Stimulated activated CD8-positive, alpha-beta memory T cell treated with anti-CD3 and anti-CD28 coated beads, Interleukin-7, amount 100 ng/mL, for 1 hour (primary cell): ENCODE measurements at places on chromosomes 5 and 9.

GRCh38 chr5:51806677-51807076 lies 423.4 kb downstream of the ISL1 start:
- no peak for DNase-seq

GRCh38 chr5:67591491-67591890 lies 394.9 kb upstream of the CD180 start:
- DNase-seq, result no peak

DNA sequence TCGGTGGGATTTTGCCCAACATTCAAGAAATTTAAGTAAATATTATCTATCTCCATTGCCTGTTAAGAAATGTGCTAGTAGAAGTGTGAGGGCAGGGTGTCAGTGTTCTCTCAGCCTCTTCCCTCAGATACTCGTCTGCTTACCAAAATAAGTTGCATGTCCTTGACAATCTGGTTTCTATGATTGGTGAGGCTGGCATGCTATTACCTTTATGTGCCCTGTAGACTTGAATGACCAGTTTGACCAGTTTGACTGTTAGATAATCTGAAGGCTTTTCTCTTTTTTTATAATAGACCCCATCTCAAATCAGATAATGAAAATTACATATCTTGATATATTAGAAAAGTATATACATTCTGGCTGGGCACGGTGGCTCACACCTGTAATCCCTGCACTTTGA lies 348 bp downstream of the CATSPER3 start:
- DNase-seq, result no peak

DNA sequence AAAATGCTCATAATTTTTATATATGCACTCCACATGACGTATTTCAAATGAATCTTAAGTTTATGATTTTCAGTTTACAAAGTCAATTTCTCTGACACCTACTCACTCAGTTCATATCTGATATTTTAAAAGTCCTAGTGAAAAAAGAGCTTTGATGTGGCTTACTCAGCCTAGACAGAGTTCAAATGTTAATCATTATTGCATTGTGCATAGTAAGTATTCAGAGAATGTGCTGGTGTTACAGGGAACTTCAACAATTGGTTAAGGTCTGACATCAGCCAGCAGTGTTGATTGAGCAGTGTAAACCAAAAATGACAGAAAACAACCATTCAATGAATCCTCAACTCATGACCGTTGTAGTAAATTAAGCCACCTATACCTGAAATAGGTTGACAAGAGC lies 147.2 kb upstream of the LHFPL2 start:
- DNase-seq, result no peak

DNA sequence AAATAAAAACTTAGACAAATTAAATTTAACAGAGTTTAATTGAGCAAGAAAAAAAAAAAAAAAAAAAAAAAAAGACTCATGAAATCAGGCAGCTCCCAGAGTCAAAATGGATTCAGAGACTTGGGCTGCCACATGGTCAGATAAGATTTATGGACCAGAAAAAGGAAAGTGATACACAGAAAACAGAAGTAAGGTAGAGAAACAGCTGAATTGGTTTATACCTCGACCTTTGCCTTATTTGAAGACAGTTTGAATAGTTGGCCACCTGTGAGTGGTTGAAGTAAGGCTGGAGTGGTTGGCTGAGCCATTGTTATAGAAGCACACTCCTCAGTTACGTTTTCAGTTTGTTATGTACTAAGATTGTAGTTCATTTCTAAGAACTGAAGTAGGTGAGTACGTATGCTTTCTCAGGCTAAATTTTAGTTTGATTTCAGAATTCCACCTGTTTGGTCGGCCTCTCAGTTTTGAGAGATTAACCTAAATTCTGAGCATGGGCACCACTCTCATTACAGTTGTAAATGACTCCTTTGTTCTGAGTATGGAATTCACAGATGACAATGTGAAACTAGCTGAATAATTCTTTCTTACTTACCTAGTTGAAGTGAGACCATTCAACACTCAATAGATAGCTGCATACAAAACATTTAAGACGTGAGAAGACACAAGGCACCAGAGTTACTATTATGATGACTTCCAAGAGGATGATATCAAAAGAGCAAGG lies 149.0 kb downstream of the AOPEP start:
- no peak for DNase-seq

- DNase-seq, result no peak
Measured at GRCh38 chr5:19297934-19298333, 690.1 kb downstream of the CDH18 start.
